B cell (primary cell): ENCODE measurements at places on chromosomes 11 and 22.

GRCh38 chr22:17875156-17875555 lies 100.9 kb upstream of the BID start:
- no peak for DNase-seq

DNA sequence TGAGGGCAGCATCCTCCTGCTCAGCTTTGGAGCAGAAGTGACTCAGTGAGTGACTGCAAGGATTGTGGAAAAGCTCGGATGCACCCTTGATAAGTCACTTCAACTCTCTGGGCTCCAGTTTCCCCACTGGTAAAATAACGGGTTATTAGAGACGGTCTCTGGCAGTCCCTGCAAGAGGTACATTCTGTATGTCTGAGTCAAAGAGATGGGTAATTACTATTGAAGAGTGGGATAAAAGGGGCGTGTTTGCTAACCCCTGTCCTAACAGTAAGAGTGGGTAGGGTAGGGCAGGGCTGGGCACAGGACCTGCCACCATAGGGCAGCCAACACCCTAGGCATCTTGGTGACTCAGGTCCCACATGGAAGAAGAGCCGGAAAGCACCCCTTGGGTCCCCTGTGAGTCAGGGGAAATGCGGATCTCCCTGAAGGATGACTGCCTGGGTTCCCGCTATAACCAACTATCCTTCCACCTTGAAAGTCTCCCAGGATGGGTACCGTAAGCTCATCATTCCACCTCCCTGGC lies 7.3 kb upstream of the AHNAK start:
- no peak for DNase-seq

DNA sequence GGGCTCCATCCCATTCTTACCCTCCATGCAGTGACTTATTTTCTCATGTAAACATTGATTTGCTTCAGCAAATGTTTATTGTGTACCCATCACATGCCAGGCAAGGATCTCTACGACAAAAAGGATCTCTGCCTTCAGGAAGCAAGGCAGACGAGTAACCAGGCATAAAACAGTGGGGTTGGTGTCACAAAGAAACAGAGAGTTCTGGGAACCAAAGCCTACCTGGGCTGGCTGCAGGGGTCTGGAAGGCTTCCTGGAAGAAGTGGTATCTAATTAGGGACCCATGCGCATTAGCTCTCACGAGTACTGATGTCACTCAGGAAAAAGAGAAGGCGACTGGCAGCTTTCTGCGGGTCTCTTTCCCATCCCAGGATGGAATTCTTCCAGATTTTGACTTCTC lies 44.5 kb downstream of the KIAA1671 start:
- no peak for DNase-seq

DNA sequence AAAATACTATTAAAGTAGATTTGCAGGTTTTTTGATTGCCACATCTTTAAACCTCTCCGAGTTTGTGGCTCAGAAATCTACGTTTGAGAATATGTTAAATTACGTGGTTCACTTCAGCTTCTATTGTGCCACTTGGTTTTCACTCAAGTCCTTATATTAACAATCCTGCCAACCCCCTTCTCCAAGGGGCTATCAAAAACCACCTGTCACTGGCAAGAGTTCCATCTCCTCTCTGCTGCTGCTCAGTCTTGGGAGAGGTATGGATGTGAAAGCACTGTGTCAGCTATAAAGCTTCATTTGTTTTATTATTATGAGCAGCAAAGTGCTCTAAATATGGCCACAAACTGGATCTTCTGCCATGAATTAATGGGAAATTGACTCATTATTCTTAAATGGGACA lies 197.5 kb upstream of the NARS2 start:
- DNase-seq: no peak

DNA sequence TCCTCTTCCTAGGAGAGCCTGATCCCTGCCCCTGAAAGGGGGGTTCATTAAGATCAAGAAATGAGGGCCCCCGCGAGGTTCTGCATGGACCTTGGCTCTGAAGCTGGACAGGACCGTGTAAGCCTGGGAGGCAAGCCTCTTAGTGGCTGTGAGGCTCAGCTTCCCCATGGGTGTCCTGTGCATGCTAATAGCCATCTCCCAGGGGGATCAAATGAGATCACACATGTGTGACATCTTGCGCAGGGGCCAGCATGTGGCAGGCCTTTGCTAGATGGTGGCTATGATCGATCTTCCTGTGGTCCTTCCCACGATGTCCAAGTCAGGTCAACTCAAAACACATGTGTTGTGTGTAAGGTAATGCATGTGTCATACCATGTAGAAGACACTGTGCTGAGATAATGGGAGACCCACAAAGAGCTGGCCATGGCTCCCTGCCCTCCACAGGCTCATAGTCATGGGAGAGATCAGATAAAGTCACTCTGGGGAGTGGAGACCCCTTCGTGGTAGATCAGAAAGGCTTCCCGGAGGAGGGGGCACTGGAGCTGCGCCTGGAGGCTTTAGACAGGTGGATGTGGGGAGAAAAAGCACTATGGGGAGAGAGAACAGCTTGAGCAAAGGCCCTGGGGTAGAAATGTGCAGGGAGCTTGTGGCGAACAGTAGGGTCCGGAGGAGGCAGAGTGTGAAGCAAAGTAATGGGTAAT lies 3.7 kb downstream of the RAC2 start:
- peak; percentile 51 for DNase-seq

DNA sequence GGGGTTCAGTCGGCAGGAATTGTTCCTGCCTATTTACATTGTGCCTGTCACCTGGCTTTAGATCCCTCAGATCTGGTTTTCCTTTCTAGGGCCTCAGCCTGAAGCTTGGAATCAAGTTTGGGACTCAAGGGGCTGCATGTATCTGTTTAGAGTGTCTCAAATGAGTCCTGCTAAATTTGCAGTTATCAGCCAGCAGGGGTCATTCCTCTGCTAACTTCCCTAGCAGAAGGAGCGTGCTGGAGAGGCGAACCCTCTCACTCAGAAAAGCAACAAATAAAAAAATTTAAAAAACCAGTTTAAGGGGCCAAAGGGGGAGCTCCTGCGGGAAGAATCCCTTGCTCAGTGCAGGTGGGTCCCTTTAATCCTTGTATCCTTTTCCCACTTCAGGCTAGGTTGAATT lies 1220.2 kb downstream of the JRKL start:
- DNase-seq: no peak

DNA sequence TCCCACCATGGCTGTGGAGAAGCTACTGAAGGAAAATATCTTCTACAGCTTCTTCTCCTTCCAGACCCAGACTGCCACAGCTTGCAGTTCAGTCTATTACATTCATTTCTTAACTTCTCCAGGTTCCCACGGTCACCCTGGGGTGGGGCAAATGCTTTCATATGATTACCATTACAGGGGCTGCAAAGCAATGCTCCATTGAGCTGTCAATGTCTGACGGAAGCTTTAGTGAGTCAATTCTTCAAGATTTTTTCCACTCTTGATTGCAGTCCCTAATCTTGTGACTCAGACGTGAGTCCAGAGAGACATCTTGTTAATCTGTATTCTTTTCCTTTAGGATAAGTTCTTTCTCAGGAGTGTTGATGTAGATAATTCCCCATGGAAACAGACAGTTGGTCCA lies 233.4 kb upstream of the DDI1 start:
- no peak for DNase-seq

DNA sequence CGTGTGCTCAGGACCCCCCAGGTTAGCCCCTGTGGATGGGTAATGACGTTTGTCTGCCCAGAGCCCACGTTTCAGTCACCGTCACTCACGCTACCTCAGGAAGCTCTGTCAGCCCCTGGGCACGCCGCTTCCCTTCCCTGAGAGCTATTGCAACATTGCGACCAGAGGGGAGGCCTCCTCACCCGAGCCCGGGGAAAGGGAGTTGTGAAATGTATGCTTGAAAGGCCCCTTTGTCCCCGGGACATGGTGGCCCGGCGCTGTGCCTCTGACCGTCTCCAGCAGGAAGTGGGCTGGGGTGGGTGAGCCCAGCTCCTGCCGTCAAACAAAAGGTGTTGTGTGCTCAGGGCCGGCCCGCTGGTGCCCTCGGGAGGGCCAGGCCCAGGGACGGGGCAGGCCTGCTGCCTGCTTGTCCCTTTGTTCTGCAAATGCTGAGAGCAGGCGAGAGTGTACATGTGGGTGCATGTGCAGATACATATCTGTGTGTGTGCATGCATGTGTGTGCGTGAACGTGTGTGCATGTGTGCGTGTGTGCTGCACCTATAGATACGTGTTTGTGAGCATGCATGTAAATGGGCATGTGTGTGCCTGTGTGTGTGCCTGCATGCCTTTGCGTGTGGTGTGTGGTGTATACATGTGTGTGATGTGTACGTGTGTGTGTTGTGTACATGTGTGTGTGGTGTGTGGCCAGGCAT lies 1125.0 kb downstream of the BRD1 start:
- DNase-seq: no peak

DNA sequence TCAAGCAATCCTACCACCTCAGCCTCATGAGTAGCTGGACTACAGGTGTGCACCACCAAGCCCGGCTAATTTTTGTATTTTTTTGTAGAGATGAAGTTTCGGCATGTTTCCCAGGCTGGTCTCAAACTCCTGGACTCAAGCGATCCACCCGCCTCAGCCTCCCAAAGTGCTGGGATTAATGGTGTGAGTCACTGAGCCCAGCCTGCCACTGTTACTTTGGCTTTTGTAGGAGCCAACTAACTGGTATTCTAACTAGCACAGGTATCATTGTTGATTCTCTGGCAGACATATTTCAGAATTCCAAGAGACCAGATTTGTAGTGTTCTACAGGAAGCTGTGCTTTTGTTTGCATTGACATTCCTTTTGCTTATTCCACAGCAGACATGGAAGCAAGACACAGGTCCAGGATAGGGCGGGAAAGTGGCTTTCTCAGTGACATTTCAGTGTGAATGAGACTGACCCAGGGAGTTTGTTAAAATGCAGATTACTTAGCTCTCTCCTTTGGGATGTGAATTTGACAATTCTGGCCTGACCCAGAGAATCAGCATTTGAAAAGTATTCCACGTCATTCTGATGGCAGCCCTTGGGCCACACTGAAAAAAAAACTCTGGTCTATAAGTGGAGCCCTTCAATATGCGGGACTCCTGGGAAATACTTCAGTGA lies 52.2 kb upstream of the PAX6 start:
- no peak for DNase-seq

DNA sequence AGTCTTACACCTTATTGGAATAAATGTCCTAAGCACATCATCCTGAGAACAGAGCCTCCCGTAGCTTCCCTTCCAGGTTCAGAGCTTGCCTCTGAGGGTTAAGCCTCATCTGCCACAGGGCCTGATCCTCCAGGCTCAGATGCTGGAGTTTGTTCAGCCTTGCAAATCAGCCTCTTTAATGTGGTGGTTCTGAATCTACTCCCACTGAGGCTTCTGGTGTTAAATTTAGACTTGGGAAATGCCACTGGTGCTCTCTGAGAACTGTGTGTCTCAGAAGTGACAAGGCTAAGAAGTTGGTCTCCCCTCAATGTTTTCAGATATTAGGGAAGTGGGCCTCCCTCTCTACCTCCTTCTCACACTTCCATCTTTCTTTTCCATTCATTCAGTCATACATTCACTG lies 68.7 kb downstream of the CCDC81 start:
- DNase-seq: no peak

DNA sequence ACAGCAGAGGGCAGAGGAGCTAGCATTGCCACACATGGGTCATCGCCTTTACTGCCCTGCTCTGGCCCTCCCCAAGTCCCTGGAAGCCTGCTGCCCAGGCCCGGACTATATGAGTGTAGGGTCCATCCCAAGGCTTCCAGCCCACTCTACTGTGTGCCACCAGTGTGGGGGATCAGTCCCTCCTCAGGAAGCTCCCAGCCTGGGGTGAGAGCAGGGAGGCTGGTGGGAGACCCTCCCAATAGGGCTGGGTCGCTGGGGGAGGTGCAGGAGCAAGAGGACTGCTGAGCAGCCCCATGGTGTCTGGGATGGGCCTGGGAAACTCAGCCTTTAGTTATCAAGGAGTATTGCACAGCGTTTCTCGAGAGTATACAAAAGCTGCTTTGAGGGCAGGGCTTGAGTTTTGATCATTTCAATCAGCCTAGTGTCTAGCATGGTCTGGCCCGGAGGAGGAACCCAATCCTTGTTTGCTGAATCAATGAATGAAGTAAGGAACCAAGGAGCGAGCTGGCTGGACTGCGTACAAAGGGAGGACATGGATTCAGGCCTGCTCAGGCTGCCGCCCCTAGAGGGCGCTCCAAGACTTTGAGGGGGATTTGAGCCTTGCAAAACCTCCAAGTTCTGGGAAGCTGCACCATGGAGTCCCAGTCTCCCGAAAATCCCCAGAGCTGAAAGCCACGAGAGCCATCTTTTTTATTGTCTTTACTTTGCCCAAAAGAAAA lies 89.0 kb upstream of the PARVA start:
- no peak for DNase-seq

- no peak for DNase-seq
Observed at GRCh38 chr11:17597770-17598169, 50.7 kb downstream of the OTOG start.

- DNase-seq: no peak
Observed at GRCh38 chr11:17630936-17631335, 83.9 kb downstream of the OTOG start.

GRCh38 chr22:49418943-49419342 lies 408.7 kb downstream of the BRD1 start:
- no peak for DNase-seq

GRCh38 chr11:93613231-93613831 lies 48.2 kb upstream of the CEP295 start:
- no peak for DNase-seq

GRCh38 chr11:61110255-61111049 lies 8.2 kb downstream of the CD5 start:
- no peak for DNase-seq

DNA sequence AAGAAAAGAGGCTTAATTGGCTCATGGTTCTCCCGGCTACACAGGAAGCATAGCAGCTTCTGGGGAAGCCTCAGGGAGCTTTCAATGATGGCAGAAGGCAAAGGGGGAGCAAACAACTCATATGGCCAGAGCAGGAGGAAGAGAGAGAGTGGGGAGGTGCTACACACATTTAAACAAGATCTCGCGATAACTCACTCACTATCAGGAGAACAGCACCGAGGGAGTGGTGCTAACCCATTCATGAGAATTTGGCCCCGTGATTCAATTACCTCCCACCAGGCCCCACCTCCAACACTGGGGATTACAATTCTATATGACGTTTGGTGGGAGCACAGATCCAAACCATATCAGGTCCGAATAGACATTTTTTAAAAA lies 41.7 kb upstream of the APLNR start:
- DNase-seq: no peak

DNA sequence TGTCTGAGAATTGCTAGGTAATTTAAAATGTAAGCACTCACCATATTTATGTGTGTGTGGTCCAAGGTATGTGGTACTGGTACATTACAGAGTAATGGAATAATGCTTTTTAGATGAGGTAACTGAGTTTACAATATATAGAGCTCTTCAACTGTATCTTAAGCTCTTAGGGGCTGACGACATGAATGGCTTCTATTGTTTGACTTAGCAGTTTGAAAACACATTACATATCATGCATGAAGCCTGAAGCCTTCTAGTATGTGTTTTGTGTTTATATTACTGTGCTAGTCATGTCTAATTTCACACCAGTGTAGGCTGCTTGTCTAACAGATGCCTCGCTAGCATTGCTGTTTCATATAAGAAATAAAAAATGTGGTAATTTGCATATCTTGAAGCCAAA lies 37.2 kb downstream of the GAS2 start:
- DNase-seq: no peak
